Heart left ventricle (tissue), 16 donors: ENCODE measurements at places on chromosomes 3 and 15. TPM values are rescaled to one million over a fixed set of nuclear protein-coding genes. Genes with fewer than 3 reads are reported as not detected.

- no peak overlapping the region for H3K27ac ChIP-seq
- no peaks in the 10 kb centered on the region for H3K36me3 ChIP-seq
These were observed 29.9 kb downstream of the CGGBP1 start for GRCh38 chr3:88028876-88029275.

- H3K27ac ChIP-seq, result peak within 1 kb of the TSS; percentile 82
- no peaks in the 10 kb centered on the region for H3K36me3 ChIP-seq
- no peaks in the 10 kb centered on the region for H3K27me3 ChIP-seq
- peak; percentile 93 for DNase-seq
These were observed at the start of gene BSN for GRCh38 chr3:49553692-49554632. TSS of gene BSN (plus strand) at chr3:49554477. CDS start at chr3:49554603, 126 bp downstream.

- no peak for DNase-seq
- H3K27me3 ChIP-seq, result no peaks in the 10 kb centered on the region
- H3K4me1 ChIP-seq, result no peaks in the 10 kb centered on the region
- no peak overlapping the region for H3K27ac ChIP-seq
These were observed 74.7 kb upstream of the GOLGA6B start for GRCh38 chr15:72579814-72580213.

CD200R1 gene
- polyA plus RNA-seq, result 0.08 TPM

SH2D7 gene
- polyA plus RNA-seq, result not detected

- H3K27me3 ChIP-seq, result peaks cover 25% of the 10 kb centered on the region
- DNase-seq, result no peak
- no peaks in the 10 kb centered on the region for H3K36me3 ChIP-seq
- peak overlapping the region; percentile 40 for H3K27ac ChIP-seq
- peaks cover 18% of the 10 kb centered on the region for H3K4me1 ChIP-seq
- no peak overlapping the region for H3K4me3 ChIP-seq
These were observed 2.0 kb upstream of the CEMIP start for GRCh38 chr15:80777137-80777536.

GRCh38 chr15:89907289-89907688 is 5.5 kb downstream of the ARPIN start:
- peaks cover 48% of the 10 kb centered on the region for H3K36me3 ChIP-seq
- DNase-seq, result no peak
- H3K27me3 ChIP-seq, result no peaks in the 10 kb centered on the region
- H3K4me1 ChIP-seq, result peaks cover 7% of the 10 kb centered on the region
- no peak overlapping the region for H3K4me3 ChIP-seq

B2M gene
- polyA plus RNA-seq, result 1,959 TPM

- peaks cover 82% of the 10 kb centered on the region for H3K4me1 ChIP-seq
- DNase-seq, result peak; percentile 59
- H3K4me3 ChIP-seq, result no peak overlapping the region
- peak overlapping the region; percentile 51 for H3K27ac ChIP-seq
- H3K27me3 ChIP-seq, result no peaks in the 10 kb centered on the region
- no peaks in the 10 kb centered on the region for H3K36me3 ChIP-seq
These were observed 88.5 kb downstream of the XXYLT1 start for GRCh38 chr3:195182470-195182795.

GRCh38 chr3:197475997-197476525 is 79.7 kb downstream of the BDH1 start:
- H3K27ac ChIP-seq, result no peak overlapping the region
- no peak overlapping the region for H3K4me3 ChIP-seq
- no peaks in the 10 kb centered on the region for H3K36me3 ChIP-seq
- H3K27me3 ChIP-seq, result no peaks in the 10 kb centered on the region
- H3K4me1 ChIP-seq, result no peaks in the 10 kb centered on the region
- no peak for DNase-seq

DNA sequence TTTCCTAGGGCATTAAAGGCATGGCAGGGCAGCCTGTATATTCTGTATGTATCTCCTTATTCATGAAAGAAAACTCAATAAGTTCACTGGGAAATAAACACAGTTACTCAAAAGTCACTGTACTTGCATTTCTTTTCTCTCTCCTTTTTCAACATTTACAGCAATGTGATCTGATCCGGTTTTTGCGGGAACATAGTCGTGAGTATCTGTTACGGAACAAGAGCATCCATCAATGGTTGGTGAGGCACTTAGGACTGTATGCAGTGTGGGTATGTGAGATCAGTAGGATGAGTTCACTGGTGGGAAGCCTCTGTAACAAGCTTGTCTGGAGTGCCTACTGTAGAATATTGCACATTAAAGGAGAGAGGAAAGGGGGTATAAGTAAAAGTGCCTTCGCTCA is 80.7 kb downstream of the COL6A5 start:
- DNase-seq, result no peak
- H3K27me3 ChIP-seq, result no peaks in the 10 kb centered on the region
- no peak overlapping the region for H3K27ac ChIP-seq
- H3K4me3 ChIP-seq, result no peak overlapping the region
- no peaks in the 10 kb centered on the region for H3K36me3 ChIP-seq
- H3K4me1 ChIP-seq, result no peaks in the 10 kb centered on the region

- H3K4me1 ChIP-seq, result no peaks in the 10 kb centered on the region
- no peak for DNase-seq
These were observed 83.9 kb downstream of the TLE3 start for GRCh38 chr15:70013656-70014313.

GOLGA6L1 gene
- not detected for polyA plus RNA-seq

GRCh38 chr15:94503293-94503692 is 271.9 kb downstream of the MCTP2 start:
- no peak overlapping the region for H3K27ac ChIP-seq
- no peaks in the 10 kb centered on the region for H3K27me3 ChIP-seq
- no peaks in the 10 kb centered on the region for H3K36me3 ChIP-seq
- H3K4me1 ChIP-seq, result no peaks in the 10 kb centered on the region

GRCh38 chr15:101255615-101256241 is 3.9 kb upstream of the CHSY1 start:
- no peaks in the 10 kb centered on the region for H3K36me3 ChIP-seq
- DNase-seq, result peak; percentile 58
- peaks cover 27% of the 10 kb centered on the region for H3K4me1 ChIP-seq
- H3K4me3 ChIP-seq, result no peak overlapping the region
- H3K27me3 ChIP-seq, result no peaks in the 10 kb centered on the region
- H3K27ac ChIP-seq, result no peak overlapping the region

- peaks cover 44% of the 10 kb centered on the region for H3K4me1 ChIP-seq
- no peaks in the 10 kb centered on the region for H3K36me3 ChIP-seq
- H3K4me3 ChIP-seq, result peak overlapping the region; percentile 38
- DNase-seq, result no peak
- no peak overlapping the region for H3K27ac ChIP-seq
These were observed 315.1 kb upstream of the PROK2 start for GRCh38 chr3:72100080-72100511.

DNA sequence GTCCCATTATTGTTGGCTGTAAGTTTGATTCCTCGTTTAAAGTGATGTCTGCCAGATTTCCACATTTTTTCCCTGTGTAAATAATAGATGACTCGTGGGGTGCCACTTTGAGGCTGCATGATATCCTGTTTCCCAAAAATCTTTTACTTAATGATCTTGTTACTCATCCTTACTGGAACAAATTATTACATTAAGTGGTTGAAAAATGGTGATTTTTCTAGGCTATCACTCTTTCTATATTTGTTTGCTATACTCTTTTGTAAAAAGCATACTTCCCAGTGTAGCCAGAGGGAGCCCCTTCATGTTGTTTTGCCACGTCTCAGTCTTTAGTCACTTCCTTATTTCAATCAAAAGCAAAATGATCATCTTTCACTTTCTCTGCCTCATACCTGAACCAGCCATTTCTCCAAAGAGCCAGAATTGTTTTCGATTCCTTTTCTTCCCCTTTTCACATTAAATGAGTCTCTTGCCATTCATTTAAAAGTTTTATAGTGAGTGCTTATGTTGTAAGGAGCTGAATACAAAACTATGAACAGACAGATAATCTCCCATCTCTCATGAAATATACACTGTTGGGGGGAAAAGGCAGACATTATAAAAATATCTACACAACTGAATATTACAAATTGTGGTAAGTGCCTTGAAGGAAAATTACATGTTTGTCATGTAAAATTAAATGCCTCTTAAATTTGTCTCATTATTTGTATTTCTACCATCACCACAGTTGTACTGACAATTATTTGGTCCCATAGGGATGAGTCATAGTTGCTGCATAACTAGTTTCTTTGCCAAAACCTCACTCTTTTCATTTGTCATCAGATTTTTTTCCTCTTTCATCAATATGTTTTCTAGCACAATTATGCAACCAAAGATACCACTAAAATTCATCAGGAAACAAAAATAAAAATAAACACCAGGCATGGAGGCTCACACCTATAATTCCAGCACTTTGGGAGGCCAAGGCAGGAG is 41.5 kb downstream of the ADGRG7 start:
- H3K27ac ChIP-seq, result no peak overlapping the region
- DNase-seq, result no peak
- no peak overlapping the region for H3K4me3 ChIP-seq
- H3K27me3 ChIP-seq, result no peaks in the 10 kb centered on the region
- H3K4me1 ChIP-seq, result no peaks in the 10 kb centered on the region

DNA sequence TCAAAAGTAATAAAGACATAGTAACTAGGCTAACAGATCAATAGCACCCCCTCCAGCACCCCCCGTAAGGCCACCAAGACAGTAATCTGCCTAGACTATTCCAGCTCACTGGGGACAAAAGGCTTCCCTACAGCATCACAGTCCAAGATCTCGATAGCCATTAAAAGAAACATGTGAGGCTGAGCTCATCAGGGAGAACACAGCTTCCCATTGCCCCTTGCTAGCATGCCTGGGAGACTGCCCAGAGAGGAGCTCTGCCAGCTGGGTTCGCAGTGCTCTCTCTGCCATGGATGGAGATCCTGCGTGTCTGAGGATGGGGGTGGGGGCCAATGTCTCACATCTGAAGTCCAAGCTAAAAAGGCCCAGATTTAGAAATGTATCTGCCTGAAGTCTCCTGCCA is 17.8 kb downstream of the LRIG1 start:
- H3K27me3 ChIP-seq, result no peaks in the 10 kb centered on the region
- peak overlapping the region; percentile 11 for H3K4me3 ChIP-seq
- H3K27ac ChIP-seq, result peak overlapping the region; percentile 84
- peaks cover 98% of the 10 kb centered on the region for H3K4me1 ChIP-seq

- H3K4me3 ChIP-seq, result peak overlapping the region; percentile 67
- DNase-seq, result no peak
- no peaks in the 10 kb centered on the region for H3K36me3 ChIP-seq
These were observed 1.5 kb downstream of the VWA5B2 start for GRCh38 chr3:184230603-184231528.

DNA sequence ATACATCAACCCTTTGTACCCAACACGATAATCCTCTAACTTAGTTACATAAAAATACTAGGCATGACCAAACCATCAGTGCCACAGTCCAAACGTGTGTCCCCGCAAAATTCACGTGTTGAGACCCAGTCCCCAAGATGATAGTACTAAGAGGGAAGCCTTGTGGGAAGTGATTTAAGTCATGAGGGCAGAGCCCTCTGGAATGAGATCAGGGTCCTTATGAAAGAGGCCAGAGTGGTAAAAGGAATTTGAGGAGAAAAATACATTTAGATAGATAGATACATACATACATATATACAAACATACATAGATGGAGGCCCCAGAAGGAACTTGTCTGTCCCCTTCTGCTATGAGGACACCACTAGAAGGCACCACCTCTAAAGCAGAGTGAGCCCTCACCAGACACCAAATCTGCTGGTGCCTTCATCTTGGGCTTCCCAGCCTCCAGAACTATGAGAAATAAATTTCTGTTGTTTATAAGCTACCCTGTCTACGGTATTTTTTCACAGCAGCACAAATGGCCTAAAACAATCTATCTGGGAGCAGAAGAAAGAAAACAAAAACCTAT is 8.0 kb downstream of the TBC1D2B start:
- peaks cover 89% of the 10 kb centered on the region for H3K4me1 ChIP-seq
- H3K36me3 ChIP-seq, result no peaks in the 10 kb centered on the region
- no peak overlapping the region for H3K4me3 ChIP-seq
- peak overlapping the region; percentile 62 for H3K27ac ChIP-seq
- no peak for DNase-seq
- no peaks in the 10 kb centered on the region for H3K27me3 ChIP-seq
